NCI-H1417 (cell line): ENCODE measurements at places on chromosomes 2 and 18.

DNA sequence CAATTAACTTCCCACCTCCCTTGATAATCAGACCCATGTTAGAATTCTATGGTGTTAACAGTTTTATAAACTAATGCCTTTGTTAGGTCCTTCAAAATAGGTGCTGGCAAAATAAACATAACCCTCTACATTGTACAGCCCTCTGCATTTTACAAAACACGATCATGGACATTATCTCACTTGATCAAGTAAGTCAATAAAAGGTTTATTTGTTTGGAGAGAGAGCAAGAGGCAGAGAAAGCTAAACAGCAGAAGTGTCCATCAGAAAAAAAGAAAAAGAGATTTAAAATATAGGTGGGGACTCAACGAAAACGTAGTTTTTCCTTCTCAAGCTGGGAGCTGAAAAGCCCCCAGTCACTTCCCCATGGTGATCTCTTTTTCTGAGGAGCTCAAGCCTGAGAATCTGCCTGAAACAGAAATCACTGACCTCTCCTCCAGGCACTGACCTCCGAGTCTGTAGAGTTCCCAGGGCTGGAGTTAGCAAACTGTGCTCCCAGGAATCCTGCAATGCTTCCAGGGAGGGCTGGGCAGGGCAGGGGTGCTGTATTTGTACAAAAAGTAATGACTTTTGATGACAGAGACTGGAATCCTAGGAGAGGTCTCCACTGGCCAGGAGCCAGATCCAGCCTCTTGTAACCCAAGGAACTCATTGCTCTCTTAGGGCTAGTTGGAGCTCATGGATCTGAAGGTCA is 137.8 kb upstream of the KLHL29 start:
- peak; percentile 40 for DNase-seq

- no peak for DNase-seq
Observed at GRCh38 chr2:29114586-29114945, 649 bp upstream of the CLIP4 start.

DNA sequence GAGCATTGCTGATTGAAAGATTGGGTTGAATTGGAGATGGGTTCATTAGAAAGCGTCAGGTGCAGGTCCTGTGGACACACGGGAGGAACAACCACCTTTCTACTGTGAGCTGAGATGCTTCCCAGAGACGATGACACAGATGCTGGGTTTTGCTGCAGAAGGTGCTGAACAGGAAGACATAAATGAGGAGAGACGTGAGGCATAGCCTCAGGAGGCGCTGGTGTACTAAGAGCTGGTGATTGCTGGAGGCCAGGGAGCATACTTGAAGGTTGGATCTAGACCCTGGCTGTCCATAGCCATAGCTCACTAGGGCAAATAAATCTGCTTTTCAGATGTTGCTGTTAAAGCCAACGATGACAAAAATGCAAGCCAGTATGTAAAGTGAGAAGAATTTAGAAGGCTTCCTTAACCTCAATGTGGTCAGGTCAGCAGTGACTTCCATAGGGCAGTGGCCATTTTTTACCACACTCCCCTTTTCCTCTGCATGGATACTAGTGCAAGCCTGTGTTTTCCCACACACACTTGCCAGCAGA is 153.7 kb downstream of the SOX11 start:
- DNase-seq: no peak

DNA sequence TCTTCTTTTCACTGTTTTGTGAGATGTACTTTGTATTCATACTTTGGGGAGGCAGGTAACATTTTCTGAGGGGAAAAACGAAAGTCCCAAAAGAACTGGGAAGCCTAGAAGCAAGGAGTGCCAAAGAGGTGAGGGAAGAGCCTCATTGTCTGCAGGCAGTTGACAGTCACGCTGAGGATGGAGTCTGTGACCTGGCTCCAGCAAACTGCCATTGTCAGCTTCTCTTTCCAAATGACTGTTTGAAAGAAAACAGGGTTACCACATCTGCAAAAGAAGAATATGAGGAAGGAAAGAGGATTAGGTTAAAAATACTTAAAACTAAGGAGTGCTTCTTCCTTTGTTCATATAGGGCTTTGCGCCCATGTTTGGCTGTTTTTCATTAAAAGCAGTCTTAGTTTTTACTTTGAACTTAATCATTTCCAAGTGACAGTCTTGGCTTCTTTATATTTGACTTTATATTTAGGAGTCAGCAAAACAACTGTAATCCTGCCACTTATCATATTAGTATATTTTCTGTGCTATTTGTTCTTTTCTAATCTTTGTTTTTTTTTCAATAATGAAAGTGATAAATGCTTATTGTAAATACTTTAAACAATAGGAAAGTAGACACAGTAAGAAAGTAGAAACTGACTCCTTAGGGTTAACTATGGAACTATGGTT is 35.0 kb downstream of the CERS6 start:
- no peak for DNase-seq

DNA sequence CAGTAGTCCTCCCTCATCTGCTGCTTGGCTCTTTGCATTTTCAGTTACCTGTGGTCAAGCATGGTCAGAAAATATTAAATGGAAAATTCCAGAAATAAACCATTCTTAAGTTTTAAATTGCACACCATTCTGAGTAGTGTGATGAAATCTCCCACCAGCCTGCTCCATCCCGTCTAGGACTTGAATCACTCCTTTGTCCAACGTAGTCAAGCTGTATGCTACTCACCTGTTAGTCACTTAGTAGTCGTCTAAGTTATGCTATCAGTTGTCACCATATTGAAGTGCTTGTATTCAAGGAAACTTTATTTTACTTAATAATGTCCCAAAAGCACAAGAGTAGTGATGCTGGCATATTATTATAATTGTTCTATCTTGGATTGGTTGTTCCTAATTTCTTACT is 172.5 kb downstream of the FIGN start:
- no peak for DNase-seq

DNA sequence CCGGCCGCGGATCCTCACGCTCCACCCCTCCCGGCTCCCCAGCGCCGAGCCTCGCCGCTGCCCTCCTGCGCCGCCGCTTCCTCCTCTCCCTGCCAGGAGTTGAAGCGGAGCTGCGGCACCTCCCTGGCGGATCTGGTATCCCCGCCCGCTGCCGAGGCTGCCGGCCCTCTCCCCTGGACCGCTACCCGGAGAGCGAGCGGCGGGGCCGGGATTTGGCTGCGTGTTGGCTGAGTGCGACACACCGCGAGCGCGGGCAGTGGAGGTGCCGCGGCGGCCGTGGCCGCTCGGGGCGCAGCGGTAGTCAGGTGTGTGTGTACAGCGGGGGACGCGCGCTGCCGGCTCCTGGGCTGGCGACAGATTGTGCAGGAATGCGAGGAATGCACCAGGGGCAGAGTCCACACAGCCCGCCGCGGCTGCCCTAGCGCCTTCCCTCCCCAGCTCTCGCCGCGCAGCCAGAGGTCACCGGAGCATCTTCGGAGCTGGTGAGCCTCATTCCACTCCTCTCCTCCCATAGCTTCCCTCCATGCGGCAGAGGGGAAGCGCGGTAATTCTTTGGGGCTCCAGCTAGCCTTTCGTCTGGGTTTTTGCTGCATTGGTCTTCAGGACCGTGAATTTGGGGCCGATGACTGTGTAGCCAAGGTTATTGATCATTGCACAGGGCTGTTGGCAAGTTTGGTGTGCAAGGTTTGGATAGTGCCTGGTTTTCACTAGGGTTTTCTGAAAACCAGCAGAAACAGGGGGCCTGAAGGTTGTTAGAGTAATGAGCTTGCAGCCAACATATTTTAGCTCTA is 1.3 kb downstream of the PKP4 start:
- DNase-seq: peak; percentile 56

- DNase-seq: no peak
Observed at GRCh38 chr2:28286678-28287077, 106.0 kb upstream of the FOSL2 start.

GRCh38 chr2:195622966-195623365 is 34.1 kb upstream of the SLC39A10 start:
- no peak for DNase-seq

DNA sequence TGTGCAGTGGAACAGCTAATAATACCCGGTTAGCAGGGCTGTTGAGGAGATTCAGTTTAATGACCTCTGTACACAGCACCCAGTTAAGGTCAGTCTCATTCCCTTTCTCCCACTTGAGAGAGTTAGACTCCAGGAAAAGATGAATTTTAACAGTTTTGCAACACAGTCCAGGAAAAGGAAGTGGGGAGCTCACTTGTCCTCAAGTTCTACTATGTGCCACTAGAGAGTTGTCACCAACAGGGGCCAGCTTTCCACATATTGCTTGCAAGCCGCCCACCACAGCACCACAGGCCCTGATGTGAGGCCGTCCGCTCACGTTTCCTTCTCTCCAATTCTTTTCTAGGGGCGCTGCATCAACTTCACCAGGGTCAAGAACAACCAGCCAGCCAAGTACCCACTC is 142.1 kb downstream of the GFPT1 start:
- no peak for DNase-seq

DNA sequence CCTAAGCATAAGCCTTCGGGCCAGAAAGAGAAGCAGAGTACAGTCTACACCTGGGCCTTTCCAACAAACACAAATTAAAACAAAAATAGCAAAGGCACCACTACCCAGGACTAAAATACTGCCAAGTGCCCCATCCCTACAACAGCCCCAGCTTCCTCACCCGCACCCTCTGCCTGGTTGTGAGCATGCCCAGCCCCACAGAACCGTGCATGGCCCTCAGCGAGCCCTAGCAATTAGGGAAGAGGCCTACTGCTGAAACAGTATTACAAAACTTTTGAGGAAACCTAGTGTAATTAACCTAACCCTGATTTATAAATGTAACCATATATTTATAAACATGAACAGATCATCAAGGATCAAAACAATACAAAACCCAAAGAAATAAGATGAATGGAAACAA is 44.2 kb downstream of the FARSB start:
- no peak for DNase-seq

DNA sequence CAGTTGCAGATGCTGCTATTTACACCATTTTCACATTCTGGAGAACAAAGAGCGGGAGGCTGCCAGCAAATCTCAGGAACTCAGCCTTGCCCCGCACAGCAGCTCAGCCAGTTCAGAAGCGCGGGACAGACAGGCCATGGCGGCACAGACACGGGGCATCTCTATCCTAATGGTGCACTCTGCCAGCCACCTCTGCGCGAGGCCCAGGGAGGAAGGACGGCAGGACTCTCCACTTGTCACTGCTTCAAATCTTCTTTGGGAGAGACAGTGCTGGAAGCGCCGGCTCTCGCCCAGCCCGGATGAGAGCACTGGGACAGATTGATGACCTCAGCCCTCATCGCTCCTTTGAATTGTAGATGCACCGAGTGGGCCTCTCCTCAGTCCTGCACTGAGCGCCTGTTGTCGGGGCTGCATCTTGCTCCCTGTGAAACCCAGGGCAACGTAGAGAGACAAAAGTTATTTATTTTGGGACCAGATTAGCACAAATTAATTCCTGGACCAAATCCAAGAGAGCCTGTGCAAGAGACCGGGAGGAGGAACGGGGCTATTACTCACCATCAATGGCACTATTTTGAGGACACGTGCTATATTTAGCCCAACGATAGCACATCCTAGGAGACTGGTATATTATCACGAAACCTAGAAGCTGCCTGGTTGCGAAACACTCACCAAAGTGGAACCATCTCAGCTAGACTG is 211.4 kb upstream of the SMIM21 start:
- DNase-seq: no peak

- DNase-seq: no peak
Observed at GRCh38 chr2:54189539-54189938, 66.5 kb downstream of the TSPYL6 start.

DNA sequence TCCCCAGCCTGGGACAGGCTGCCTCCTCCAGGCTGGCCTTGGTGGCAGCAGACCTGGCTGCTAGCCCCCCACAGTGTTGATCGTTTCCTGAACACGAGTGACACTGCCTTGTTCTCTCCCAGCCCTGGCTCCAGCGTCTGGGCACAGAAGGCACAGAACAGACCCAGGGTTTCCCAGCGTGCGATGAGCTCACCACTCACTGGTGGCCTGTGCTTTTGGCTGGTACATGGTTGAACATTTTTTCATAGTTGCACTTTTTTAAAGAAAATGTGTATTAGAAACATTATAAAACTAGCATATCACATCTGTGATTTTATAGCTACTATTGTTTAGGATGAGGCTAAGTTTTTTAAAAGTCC is 40.9 kb downstream of the SCTR start:
- no peak for DNase-seq

- no peak for DNase-seq
Observed at GRCh38 chr18:21254576-21254975, 12.5 kb downstream of the GREB1L start.

DNA sequence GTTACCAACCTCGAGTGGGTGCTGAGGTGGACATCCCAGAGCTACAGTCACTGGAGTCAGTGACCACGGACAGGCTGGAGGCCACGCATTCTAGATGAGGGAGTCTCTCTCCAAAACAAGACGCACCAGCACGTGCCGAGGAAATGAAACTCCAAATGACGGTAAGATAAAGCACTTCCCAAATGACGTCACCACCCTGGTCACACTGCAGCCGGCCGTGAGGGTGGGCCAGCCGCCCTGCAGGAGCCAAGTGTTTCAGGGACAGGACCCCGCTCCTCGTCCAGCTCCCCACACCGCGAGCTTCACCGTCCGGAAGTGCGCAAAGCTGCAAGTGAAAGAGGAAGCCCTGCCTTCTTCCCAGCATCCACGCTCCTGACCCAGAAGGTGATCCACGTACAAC is 99.4 kb downstream of the ZNF516 start:
- no peak for DNase-seq

DNA sequence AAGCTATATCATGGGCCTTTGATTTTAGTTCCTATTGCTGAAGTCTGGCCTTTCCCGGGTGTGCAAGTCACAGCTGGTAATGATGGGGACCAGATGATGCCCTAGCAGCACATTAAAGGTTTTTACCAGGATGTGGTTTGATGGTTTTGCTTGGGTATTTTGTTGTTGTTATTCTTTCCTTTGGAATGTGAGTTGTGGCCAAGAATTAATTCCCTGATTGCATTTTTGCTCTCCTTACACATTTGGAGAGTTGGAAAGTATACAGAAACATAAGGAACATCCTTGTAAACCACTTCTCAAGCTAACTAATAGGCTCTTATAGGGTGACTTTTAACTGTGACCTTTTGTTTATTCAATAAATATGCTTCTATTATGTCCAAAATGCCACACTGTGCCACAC is 154.1 kb upstream of the MMADHC start:
- no peak for DNase-seq

- peak; percentile 74 for DNase-seq
Observed at GRCh38 chr2:45892425-45892745, 240.9 kb downstream of the PRKCE start.

DNA sequence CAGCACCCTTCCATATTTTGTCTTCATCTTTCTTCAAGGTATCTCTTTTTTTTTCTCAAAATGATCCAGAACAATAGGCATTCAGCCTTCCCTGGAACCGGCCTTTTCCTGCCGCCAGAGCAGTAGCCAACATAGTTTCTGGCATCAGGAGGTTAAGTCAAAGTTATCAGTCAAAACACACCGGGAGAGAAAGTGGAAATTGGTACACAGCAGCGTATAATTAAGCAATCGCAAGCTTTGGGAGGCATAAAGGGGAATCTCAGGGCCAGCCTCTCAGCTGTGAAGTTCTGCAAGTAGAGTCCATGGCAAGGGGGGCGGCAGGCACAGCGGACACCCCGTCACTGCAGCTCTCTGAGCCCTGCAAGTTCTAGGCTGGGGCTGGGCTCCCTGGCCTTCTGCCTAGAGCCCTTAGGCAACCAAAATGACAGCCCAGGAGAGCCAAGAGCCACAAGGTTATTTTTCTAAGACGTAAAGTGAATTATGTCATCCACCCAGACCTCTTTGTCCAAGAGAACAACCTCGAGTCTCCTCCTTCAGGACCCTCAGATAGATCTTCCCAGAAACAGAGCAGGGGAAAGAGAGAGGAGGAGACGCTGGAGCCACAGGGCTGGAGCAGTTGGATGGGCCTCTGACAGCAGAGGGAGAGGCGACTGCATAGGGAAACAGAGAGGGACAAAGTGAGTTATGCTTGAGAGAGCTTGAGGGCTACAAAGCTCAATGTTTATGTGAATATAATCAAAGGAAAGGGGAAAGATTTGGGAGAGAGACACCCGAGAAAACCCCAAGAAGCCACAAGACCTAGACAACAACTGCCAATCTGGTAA is 114.7 kb downstream of the BCL2L11 start:
- DNase-seq: no peak
